ENCODE measurements at places on chromosomes 11 and 22.

DNA sequence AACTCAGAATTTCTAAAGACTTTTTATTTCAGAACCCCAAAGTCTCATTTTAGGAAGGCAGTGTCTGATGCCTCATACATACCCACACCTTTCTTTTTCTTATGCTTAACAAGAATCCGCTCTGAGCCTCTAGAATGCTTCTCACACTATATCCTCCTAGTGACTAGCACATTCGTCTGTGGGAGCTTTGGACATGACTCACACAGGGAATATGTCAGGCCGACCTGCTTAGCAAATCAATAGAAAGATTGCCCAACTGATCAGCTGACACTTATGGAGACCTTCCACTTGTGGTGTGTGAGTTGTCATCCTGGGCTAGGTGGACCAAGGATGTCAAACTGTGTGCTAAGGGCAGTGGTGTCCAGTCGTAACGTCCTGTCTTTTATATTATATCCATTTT, 129.9 kb upstream of the TTC12 start:
- DNase-seq, result no peak

GRCh38 chr11:67158221-67158620, 39.2 kb downstream of the KDM2A start:
- no peak for DNase-seq

GRCh38 chr22:42171417-42171816, 40.8 kb upstream of the CYP2D6 start:
- no peak for DNase-seq

GRCh38 chr11:110126936-110127335, 33.7 kb downstream of the ZC3H12C start:
- no peak for DNase-seq

GRCh38 chr11:107991868-107992414, 16.8 kb upstream of the CUL5 start:
- no peak for DNase-seq

GRCh38 chr22:20244691-20245576, 23.2 kb downstream of the RTN4R start:
- peak; percentile 59 for DNase-seq

DNA sequence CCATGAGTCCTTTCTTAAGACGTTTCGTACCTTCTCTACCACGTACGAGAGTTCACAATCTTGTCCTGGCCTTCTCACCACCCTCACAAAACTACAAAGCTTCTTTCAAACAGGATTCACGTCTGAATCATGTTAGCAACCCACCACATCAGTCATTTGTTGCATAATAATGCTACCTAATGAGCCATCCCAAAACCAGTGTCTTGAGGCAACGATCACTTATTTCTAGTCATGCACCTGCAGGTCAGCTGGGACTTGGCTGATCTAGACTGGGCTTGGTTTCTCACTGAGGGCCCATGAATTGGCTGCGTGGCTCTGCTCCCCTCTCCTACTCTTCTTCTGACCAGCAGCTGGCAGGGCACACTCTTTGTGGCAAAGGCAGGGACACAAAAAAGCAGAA, 28.3 kb downstream of the LARGE1 start:
- no peak for DNase-seq

- no peak for DNase-seq
Measured at GRCh38 chr11:79304599-79305212, 136.1 kb downstream of the TENM4 start.

GRCh38 chr11:66950112-66950535, 8.1 kb downstream of the PC start:
- DNase-seq, result no peak

GRCh38 chr11:68677432-68677831, 6.9 kb upstream of the GAL start:
- no peak for DNase-seq

GRCh38 chr11:104918113-104918824, 20.0 kb upstream of the CASP12 start:
- no peak for DNase-seq

DNA sequence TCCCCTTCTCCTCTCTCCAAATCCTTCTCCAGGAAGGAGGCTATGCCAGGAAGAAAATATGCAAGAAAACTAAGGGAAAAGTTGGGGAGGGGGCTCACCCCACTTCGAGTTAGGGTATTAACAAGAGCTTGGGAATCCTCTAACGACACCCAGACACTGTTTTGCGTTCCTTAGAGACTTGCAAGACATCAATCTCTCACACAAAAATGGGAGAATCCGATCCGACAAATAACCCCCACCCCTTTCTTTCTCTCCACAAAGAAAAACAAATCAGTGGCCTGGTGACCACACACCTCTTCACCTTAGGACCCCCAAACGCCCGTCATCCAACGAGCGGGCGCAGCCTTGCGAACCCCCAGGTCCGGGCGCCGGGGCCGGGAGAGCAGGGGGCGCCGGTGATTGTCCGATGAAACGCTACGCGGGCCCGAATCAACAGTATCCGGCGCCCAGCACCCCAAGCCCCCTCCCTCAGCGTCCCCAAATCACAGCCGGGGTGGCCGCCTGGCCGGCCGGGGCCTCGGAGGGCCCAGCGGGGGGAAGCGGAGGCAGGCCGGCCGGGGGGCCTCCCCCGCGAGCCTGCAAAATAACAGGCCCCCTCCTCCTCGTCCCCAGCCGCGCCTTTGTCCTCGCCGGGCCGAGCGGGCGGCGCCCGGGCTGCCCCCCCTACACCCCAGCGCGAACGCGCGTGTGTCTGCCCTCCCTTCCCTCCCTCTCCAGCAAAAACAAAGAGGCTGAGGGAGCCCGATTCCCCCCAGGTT, 690 bp downstream of the CSNK1E start:
- DNase-seq, result peak; percentile 52

DNA sequence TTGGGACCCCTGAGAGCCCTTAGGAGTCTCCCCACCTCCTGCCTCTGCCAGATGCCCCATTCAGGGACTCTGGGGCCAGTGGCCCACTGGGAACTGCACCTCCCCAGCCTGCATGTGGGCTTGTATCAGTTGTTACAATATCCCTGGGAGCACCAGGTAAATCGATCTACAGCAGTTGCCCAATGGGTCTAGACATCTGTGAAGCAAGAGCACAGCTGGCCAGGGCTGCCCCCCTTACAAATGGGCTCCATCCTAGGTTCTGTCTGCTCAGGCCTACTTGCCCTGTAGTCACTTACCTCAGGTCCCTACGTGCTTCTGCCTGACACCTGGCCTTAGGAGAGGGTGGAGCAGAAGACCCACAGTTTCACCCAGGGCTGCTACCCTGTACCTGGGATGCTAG, 62.7 kb downstream of the HIRA start:
- DNase-seq, result no peak

GRCh38 chr22:36464715-36465231, 16.7 kb downstream of the TXN2 start:
- no peak for DNase-seq

GRCh38 chr11:95711162-95711944, 78.2 kb downstream of the FAM76B start:
- no peak for DNase-seq

DNA sequence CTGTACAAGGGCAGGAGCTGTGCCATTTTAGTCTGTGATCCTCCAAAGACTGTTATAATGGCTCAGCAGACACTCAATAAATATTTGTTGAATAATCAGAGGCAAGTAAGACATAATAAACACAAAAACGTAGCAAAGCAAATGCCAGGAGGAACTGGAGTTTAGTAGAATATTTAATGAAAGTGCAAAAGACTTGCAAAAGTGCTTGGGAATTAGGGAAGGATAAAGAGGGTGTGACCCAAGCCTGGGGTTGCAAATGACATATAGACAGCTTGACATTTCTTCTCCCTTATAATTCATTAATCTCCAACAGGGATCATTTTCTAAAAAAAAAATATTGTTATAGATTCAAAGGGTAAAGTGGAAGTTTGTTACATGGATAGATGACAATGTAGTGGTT, 212.7 kb upstream of the PGR start:
- DNase-seq, result no peak

- DNase-seq, result no peak
Measured at GRCh38 chr11:78395597-78395996, 22.0 kb downstream of the GAB2 start.

GRCh38 chr22:42630901-42631602, 9.3 kb downstream of the ATP5MGL start:
- DNase-seq, result no peak

GRCh38 chr22:36528795-36529751, at the start of gene EIF3D:
EIF3D (minus strand) TSS chr22:36529166; CDS start chr22:36526121, 3,045 bp downstream.
- DNase-seq, result peak; percentile 99

DNA sequence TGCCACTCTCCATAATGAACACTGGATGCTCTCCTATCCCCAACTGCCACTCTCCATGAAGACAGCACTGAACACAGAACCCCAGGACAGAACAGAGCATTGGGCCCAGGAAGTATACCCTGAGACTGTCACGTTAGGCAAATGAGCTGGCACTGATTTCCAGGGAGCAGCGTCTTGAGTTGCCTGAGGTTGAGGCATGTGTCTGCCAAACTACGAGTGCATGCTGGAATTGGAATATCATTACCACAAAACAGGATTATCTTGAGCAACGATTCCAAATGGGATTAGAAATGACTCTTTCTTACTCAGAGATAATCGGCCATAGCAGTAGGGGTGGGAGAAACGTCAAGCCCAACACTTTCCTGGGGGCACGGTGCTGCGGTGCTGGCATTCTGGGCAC, 39.9 kb downstream of the CLPB start:
- no peak for DNase-seq

DNA sequence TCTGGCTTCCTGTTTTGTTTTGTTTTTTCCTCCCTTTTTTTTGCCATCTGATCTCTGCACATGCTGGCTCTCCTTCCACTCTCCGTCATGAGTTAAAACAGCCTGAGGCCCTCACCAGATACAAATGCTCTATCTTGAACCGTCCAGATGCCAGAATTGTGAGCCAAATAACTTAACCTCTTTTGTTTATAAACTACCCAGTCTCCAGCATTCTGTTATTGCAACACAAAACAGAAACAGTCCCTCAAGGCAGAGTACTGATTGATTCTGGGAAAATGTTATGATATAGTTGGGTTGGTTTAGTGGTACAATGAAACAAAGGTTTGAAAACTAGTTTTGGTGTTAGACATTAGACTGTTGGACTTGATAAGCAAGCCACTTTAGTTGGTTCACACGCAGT, 1390.0 kb upstream of the RAG2 start:
- no peak for DNase-seq

DNA sequence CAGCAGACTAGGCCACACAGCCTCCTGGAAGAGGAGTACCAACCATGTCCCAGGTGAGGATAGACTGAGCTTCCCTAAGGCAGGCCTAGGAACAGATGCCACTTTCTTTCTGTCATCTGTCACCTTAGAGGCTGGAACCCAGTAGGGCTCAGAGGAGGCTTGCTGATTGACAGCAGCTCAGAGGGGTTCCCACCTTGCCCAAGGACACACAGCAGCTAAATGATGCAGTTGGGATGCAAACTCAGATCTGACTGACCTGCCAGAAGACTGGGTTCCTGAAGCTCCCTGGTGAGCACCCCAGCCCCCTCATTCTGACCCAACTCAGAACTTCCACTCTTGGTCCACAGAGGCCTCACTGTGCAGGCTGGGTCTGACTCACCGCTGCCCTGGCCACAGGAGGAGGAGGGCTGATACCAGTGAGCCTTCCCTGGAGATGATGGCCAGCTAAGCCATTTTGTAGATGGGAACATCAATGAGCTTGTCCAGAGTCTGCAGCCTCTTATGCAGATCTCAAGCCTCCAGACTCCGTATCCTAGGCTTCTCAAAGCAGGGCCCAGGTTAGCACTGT, 14.0 kb downstream of the CAPN5 start:
- DNase-seq, result no peak

DNA sequence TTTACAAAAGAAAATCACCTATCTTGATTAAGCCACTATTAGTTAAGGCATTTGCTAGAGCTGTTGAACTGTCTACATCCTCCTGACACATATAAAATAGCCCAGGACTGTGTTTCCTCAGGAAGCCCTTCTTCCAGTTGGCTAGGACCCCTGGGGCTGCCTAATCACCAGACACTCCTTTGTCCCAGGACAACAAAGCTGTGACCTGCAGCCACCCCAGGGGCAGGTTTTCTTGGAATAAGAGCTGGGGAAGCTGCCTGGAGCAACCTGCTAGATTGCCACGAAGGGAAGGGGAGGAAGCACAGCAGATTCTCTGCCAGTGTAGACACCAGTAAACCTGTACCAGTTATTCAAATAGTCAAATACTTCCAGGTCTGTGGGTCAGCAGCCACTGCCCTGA, 17.6 kb downstream of the CHST1 start:
- no peak for DNase-seq

DNA sequence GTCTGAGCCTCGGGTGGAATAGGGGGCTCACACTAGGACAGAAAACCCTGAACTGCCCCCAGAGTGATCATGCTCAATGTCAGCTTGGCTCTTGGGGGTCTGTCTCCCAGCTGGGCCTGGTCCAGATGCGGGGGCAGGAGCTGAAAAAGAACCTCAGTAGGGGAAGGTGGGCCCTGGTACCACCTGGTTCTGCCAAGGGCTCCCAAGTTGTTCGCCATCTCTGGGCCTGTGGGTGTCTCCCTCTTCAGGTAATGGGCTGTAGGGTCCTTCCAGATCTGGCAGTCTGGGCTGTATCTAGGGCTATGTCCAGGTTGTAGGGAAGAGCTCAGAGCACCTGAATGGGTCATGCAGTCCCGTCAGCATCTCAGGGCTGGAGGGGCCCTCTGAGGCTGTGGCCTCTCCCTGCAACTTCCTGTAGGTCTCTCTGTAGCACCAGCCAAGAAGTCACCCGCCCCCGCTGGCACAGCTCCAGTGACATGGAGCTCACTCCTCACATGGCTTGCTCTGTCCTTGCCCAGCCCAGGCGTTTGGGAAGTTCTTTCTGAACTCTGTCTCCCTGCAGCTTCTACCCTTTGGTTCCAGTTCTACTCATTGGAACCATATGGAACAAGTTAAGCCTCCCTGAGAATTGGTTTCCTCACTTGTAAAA, 33.0 kb upstream of the SOX10 start:
- DNase-seq, result no peak

GRCh38 chr11:112877581-112877980, 83.6 kb upstream of the NCAM1 start:
- no peak for DNase-seq

DNA sequence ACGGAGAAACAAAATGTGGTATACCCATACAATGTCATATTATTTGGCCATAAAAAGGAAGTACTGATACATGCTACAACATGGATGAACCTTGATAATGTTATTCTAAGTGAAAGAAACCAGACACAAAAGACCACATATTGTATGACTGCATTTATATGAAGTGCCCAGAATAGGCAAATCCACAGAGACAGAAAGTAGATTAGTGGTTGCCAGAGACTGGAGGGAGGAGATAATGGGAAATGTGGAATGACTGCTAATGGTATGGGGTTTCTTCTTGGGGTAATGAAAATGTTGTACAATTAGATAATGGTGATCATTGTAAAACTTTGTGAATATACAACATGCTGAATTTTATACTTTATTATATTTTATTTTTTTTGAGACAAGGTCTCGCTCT, 5.6 kb upstream of the SLC43A1 start:
- no peak for DNase-seq

- DNase-seq, result no peak
Measured at GRCh38 chr11:22521226-22521625, 104.4 kb downstream of the FANCF start.

- no peak for DNase-seq
Measured at GRCh38 chr11:15390857-15391256, 276.1 kb downstream of the INSC start.
